ENCODE measurements at places on chromosomes 1 and 21.
A peak's percentile ranks its signal among the peaks of the same experiment; 100 is the strongest.

DNA sequence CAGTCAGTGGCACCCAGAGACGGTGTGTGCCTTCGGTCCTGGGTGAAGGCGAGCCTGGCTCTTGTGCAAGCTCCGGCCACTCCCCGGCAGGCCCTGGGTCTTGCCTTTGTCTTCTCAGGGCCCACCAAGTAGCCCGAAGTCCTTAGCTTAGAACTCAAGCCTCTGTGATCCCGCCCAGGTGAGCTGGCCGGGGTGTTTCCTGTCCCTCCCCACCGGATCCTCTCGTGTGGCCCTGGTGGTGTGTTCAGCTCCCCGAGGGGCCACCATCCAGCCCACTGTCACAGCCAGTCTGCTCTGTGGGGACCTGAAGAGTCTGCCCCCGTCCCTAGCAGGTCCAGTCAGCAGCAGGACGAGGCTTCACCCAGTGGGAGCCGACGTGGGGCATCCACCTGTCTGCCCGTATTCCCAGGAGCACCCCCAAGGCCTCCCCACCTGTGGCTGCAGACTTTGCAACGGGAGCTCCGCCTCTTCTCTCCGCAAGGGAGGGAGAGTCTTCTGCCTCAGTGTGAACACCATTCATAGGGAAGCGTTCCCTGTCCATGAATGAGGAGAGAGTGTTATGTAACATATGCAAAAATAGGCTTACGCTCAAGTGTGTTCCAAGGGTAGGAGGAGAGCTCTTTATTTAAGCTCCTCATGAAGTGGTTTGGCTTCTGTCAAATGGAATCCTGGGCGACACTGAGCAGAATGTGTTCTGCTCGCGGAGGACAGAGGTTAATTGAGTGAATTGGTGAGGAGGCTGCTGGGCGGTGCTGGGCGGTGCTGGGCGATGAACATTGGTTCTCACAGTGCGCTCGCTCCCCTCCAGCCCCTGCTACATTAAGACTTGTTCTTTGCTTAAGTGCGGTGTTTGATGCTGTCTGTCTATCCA, 108.9 kb downstream of the CRYAA start:
- no peak for DNase-seq

DNA sequence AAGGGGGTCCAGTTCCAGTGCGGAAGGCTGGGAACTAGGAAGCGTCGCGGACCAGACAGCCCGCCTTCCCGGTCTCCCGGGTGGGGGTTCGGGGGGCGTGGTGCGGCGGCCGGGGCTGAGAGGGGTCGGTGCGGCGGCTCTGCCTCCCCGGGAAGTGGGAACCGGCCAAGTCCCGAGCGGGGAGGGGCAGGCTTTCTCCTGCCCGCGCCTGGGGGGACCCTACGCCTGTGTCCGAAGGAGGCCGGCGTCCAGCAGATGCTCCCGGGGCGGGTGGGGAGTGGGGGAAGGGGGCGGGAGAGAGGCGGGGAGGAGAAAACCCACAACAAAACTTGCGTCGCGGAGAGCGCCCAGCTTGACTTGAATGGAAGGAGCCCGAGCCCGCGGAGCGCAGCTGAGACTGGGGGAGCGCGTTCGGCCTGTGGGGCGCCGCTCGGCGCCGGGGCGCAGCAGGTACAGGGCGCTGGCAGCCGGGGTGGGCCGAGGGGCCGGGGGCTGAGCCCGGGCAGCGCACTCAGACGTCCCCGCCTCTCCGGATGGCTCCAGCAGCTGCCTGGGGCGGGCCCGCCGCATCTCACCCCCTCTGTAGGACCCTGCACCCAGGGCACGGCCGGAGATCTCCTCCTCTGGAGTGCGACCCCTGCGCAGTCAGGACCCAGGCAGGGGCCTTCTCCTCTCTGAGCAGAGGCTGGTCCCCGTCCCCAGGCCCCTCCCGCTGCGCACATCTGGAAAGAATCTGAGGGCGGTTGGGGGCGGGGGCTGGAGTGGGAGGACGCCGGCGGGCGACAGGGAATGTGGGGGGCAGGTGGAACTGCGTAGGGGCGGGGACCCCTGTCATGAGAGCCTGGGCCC, at the start of gene PODN:
Gene PODN (plus strand): TSS at position 355 of the 849 bp plus-strand sequence. CDS start 7,643 bp downstream, outside the sequence.
- DNase-seq: no peak

GRCh38 chr21:28215214-28215954, 777.3 kb downstream of the LTN1 start:
- no peak for DNase-seq

DNA sequence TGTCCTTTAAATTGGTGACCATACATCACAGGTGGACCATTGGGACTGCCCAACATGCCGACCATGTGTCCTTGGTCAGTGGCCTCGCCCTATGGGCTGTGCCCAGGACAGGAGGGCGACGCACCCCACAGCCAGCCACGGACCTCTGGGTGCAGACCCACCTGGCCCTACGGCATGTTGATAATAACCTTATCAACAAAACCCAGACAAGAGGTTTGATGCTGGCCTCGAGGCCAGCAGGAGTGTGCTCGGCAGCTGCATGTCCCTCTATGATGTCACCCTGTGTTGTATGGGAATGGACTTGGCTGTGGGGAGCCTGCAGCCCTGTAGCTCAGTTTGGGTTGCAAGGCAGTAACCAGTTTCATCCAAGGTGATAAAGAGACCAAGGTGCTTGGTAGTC, 32.1 kb downstream of the SLC37A1 start:
- DNase-seq: no peak

DNA sequence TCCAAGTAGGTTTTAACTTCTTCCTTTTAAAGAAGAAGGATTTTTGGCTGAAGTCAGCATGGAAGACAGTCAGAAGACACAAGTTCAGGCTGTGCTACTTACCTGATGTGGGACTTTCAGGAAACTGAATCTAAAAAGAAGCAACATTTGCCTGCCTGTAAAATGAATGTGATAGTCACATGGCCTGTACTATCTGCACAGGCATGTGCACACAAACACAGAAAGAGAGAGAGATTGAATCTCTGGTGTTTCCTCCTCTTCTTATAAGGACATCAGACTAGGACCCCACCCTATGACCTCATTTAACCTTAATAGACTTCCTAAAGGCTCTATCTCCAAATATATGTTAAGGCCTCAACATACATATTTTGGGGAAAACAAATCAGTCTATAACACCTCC, 542.9 kb downstream of the PLPP3 start:
- DNase-seq: no peak

GRCh38 chr1:238606896-238607295, 716.2 kb upstream of the ZP4 start:
- no peak for DNase-seq

DNA sequence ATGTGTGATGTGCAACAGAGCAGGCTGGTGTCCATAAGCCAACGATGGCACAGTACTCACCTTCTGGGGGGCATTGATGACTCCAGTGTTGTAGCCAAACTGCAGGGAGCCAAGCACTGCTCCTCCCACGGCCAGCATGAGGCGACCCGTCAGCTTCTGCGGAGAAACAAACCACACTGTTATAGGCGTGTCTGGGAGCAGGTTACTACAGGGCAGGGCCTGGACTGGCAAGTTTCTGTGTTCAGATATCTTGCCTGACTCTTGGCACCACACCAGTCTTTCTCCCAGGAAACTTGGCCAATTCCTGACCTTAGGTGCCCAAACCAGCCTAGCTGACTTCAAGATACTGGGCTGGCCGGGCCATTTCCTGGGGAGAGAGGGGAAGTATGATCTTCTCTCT, 15.5 kb downstream of the SLC2A1 start:
- peak; percentile 40 for DNase-seq

GRCh38 chr1:92916899-92917298, 44.4 kb downstream of the DIPK1A start:
- DNase-seq: no peak
